G401 (cell line): ENCODE measurements at places on chromosomes 5 and 9. TPM values are rescaled to one million over a fixed set of nuclear protein-coding genes. Genes with fewer than 3 reads are reported as not detected.

Gene NADK2
- 30.6 and 37.4 TPM in 2 replicates for total RNA-seq

Gene SLC25A2
- not detected in 2 replicates for total RNA-seq

Gene LHFPL2
- 2.6 and 7.5 TPM in 2 replicates for total RNA-seq

Gene TJP2
- total RNA-seq = 1.7 and 5.1 TPM in 2 replicates

Gene DNAH5
- 0.86 and 2.4 TPM in 2 replicates for total RNA-seq

Gene PFDN1
- total RNA-seq = 266 and 273 TPM in 2 replicates

Gene FKBP15
- total RNA-seq = 6.6 and 7.7 TPM in 2 replicates

Gene CDK5RAP2
- total RNA-seq = 27.9 and 54.8 TPM in 2 replicates

Gene KLF4
- total RNA-seq = 0.68 TPM in 1 of 2 replicates, not detected in the other

Gene DENND4C
- total RNA-seq = 30.0 and 31.5 TPM in 2 replicates

Gene C9orf152
- not detected in 2 replicates for total RNA-seq

Gene ATOX1
- 53.7 and 112 TPM in 2 replicates for total RNA-seq

Gene MTX3
- 4.9 and 8.5 TPM in 2 replicates for total RNA-seq

Gene ENHO
- 10.4 and 18.0 TPM in 2 replicates for total RNA-seq

Gene GLIPR2
- total RNA-seq = 15.0 and 19.8 TPM in 2 replicates

Gene LCN15
- total RNA-seq = not detected in 2 replicates

Gene GNA14
- not detected in 2 replicates for total RNA-seq

Gene CAMK4
- under 0.01 TPM in 1 of 2 replicates, not detected in the other for total RNA-seq

Gene NUTM2F
- total RNA-seq = not detected in 2 replicates

Gene GALNT12
- total RNA-seq = 5.6 and 9.5 TPM in 2 replicates

Gene ZNF782
- total RNA-seq = 2.7 and 5.8 TPM in 2 replicates

Gene GAS1
- not detected in 2 replicates for total RNA-seq

Gene POC5
- 22.4 and 47.3 TPM in 2 replicates for total RNA-seq

Gene CAPSL
- not detected in 2 replicates for total RNA-seq

Gene FBP1
- 0.49 and 1.3 TPM in 2 replicates for total RNA-seq

Gene KCTD16
- 0.18 TPM in 1 of 2 replicates, not detected in the other for total RNA-seq

Gene SPEF2
- total RNA-seq = 1.1 and 4.9 TPM in 2 replicates

Gene C5orf34
- total RNA-seq = 6.8 and 14.1 TPM in 2 replicates

Gene CDKN2B
- total RNA-seq = 0.61 and 2.6 TPM in 2 replicates

Gene PKD2L2
- total RNA-seq = not detected in 2 replicates

Gene SAPCD2
- total RNA-seq = 62.9 and 63.5 TPM in 2 replicates

Gene DNM1
- total RNA-seq = 5.5 and 6.1 TPM in 2 replicates

Gene NEURL1B
- total RNA-seq = 0.75 and 1.6 TPM in 2 replicates

Gene ARL15
- 0.64 and 2.1 TPM in 2 replicates for total RNA-seq

Gene PCA3
- total RNA-seq = not detected in 2 replicates

Gene SLC6A7
- not detected in 2 replicates for total RNA-seq

Gene CDKN2B-AS1
- not detected in 2 replicates for total RNA-seq
